Renal cortex interstitium (tissue), 15 donors: ENCODE measurements at places on chromosomes 2 and 18. TPM values are rescaled to one million over a fixed set of nuclear protein-coding genes. Genes with fewer than 3 reads are reported as not detected.

GRCh38 chr18:37322492-37323035 lies 243.0 kb downstream of the CELF4 start:
- peak; percentile 53 for DNase-seq

- DNase-seq: no peak
Measured at GRCh38 chr2:170155723-170156253, 22.2 kb upstream of the MYO3B start.

- DNase-seq: no peak
Measured at GRCh38 chr2:181317511-181317910, 139.7 kb upstream of the ITGA4 start.

- DNase-seq: no peak
Measured at GRCh38 chr2:209900638-209901037, 101.8 kb upstream of the RPE start.

DNA sequence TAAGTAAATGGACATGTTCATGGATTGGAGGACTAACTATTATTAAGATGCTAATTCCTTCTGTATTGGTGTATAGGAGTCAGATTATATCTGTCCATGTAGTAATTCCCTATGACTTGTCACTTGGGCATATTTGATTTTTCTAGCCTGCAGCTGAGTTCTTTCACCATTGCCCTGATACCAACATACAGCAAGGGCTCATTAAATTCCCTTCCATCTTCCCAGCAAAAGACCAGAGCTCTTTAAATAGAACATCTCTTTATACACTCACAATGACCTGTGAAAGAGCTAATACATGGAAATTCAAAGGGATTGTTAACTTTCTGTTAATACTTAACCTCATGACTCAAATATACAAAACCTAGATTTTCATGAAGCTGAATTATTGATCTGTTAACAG lies 492.3 kb upstream of the VRK2 start:
- no peak for DNase-seq

DNA sequence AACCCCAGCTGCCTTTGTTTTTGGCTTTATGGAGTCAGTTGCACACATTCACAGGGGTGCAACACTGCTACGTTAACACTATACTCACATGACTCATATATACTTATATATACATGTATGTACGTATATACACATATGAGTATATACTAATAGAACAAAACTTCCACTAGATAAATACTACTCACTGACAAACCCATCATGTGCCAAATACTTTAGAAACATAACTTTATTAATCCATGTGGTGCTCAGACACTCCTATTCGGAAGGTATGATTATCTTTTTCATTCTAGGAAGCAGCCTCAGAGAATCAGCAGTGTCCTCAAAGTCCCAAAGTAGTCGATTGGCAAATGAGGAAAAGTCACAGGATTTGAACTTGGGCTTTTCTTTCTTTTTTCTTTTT lies 7.9 kb downstream of the PMAIP1 start:
- DNase-seq: no peak

GRCh38 chr2:182895169-182895568 lies 28.7 kb upstream of the FRZB start:
- no peak for DNase-seq

DNA sequence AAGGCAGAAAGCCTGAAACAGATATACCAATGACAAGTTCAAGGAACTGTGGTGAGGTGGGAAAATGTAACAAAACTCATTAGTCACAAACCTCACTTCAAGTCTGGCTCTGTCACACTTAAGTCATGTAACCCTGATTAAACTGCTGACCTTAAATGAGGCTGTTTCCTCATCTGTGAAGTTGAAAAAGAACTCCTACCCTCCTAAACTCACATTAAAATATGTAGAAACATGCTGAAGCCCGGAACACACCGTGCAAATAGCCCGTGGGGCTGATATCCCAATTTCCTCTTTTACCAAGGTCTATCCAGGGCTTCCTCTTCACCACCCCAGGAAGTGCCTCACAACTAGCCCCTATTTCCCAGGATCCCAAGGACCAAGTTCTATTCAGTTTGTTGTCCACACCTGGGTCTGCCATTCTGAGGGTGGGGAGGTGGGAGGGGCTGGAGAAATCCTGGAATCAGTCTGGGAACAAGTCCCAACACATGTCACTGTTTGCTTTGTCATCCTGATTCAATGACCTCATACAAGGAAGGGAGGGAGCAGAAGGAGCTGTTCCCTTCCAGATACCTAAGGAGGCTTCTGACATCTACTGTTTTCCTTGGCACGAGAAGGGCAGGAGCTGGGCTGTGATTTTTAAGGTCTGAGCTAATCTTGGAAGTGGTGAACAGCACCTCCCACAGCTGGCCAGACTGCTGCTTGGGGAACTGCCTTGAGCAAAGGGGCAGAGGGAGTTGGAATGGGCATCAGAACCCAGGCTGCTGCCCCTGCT lies 42.3 kb downstream of the SLC4A1AP start:
- no peak for DNase-seq

DNA sequence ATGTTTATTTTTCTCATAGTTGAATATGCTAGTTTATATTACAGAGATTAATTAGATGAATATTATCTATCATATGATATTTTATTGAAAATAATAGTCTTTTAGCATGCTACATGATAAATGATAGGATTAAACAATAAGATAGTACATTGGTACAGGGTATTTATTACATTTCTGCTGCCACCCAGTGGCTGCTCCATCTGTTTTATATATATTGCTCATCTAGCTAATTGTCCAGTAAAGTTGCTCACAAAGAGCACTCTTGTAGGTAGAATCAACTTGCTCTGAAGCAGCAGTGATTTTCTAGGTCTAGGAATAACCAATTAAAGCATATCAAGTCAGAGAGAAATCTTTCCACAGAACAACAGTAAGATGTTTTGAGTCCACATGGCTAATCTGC lies 183.3 kb downstream of the ASXL3 start:
- DNase-seq: no peak

DNA sequence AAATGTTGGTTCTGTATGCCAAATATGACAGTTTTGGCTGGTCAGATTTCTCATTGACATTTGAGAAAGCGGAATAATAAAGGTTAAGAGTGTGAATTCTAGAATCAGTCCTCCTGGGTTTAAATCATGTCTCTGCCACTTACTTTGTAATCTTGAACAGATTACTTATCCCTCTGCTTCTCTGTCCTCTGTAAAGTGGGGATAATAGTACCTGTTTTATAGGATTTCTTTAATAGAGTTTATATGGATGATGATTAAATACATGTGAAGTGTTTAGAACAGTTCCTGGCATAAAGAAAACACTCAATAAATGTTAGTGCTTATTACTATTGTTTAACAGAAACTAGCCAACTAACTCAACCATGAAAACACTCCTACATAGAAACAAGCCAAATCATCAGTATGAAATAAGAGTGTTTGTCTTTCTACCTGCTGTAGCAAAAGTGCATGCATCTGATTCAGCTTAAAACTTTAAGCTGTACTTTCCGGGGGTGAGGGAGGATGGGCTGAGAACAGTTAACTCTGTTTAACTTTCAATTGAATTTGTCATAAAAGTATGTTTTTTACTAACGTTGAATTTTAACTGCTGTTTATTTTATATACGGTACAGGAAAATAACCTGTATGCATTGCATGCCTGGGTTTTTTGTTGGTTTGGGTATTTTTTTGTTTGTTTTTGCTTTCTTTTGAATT lies 6.8 kb downstream of the HTR2B start:
- no peak for DNase-seq

Gene KLHL14
- polyA plus RNA-seq: 27.4 TPM

GRCh38 chr18:60020107-60020925 lies 120.5 kb downstream of the PMAIP1 start:
- peak; percentile 15 for DNase-seq

DNA sequence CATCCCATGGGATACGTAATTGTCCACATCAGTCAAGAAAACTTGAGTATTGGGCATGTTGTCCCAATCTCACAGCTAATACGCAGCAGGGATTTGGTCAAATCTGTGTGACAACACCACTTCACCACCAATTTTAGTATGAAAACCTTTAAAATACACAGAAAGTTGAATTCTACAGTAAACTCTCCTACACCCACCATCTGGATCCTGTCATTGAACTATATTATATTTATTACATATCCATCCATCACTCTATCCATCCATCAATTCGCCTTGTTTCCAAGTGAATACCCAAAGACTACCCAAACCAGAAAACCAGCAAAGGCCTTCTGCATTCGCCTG lies 846 bp upstream of the FKBP7 start:
- no peak for DNase-seq

Gene PTGR3
- polyA plus RNA-seq: 45.7 TPM

Gene CTLA4
- not detected for polyA plus RNA-seq

DNA sequence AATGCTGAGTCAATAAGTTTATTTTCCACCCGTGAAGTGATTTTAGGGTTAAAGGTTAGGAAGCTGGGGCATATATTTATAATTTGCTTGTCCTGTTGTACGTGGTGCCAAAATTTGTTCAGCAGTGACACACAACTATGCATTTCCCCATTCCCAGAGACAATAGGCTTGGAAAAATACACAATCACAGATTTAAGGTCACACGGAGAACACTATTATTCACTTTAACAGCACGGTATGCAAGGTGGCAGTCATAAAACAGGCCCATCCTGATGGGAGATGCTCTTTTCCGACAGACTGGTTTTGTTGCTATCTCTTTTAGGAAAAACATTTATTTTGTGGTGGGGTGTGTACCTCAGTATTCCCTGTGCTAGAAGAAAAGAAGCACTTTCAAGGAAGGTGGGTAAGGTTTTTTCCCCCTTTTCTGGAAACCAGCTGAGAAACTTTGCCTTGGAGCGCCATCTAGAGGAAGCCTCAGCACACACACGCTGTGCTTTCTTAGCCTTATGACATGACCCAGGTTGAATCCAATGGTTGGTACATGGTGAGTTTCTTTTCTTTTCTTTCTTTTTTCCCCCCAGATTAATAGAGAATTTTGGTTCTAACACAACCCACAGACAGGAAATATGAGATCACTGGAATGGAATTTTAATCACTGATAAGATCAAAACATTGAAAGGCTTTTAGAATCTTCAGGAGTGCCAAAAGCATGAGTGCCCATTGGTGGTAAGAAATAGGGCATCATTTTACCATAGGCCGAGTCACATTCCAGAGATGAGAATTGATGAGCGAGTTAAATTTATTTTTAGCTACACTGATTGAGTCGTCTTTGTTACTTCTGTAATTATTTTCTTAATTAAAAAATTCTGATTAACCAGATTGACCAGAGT lies 332.1 kb downstream of the AGPS start:
- peak; percentile 80 for DNase-seq

DNA sequence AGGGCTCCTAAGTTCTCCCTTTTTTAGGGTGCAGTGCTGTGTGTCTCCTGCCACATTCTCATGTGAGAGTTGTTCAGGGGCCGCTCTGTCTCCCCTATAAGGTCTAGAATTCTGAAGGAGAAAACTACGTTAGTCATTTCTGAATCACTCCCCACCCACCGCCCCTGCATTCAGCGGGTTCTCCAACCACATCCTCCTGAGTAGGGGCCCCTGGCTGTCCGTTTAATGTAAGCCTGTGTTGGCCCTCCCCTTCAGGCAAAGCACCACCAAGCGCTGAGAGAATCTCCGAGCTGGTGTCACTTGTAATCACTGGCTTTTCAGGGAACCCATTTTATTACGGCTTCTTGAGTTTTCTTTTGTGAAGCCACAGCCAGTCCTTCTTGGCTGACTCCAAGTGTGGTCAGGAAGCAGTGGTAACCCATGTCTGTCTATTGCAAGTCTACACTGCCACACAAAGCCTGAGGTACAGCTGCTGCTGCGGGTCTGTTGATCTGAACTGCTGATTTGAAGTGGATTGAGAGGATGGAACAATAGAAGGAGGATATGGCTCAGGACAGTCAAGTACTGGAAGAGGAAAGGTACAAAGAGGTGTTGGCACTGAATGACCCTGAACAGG lies 16.9 kb downstream of the LCT start:
- DNase-seq: no peak

Gene CFAP221
- polyA plus RNA-seq: 36.1 TPM

- no peak for DNase-seq
Measured at GRCh38 chr18:12422936-12423335, 15.2 kb downstream of the PRELID3A start.

- DNase-seq: no peak
Measured at GRCh38 chr18:36559149-36559857, 261.8 kb downstream of the FHOD3 start.

Gene REEP1
- polyA plus RNA-seq: 2.6 TPM

- DNase-seq: no peak
Measured at GRCh38 chr2:54336977-54337255, 80.9 kb upstream of the TSPYL6 start.
